ENCODE measurements at places on chromosomes 3 and 15.

GRCh38 chr3:146142757-146143156, 18.2 kb downstream of the PLOD2 start:
- no peak for DNase-seq

DNA sequence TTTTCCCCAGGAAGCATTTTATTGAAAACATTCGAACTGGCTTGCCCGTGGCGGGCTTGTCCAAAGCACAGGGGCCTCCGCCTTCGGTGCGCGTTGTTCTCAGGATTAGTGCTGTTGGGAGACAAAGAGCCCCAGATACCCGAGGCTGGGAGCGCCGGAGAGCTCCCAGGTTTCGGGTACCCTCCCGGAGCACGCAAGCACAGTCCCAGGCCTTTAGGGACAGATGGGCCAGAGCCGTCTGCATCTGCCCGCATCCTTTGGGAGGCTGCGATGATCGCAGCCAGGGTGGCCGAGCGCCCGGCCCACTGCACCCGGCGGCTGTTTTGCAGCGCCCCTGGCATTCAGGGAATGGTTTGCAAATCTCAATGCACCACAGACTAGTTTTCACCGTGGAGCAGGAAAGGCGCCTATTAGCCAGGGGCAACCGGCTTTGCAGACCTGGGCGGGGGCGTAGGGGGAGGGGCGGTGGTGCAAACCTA, 5.0 kb upstream of the FEZF2 start:
- no peak for DNase-seq

GRCh38 chr3:127953091-127954035, 38.3 kb downstream of the KBTBD12 start:
- DNase-seq: no peak

DNA sequence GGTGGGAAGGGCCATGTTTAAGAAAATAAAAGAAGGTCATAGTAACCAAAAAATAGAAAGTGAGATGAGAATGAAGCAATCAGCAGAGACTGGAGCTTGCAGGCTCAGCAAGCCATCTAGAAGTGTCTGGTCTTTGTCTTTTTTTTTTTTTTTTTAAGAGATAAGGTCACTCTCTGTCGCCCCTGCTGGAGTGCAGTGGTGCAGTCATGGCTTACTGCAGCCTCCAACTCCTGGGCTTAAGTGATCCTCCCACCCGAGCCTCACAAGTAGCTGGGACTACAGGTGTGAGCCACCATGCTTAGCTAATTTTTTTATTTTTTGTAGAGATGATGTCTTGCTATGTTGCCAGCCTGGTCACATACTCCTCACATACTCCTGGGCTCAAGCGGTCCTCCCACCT, 36.2 kb downstream of the GXYLT2 start:
- peak; percentile 13 for DNase-seq

DNA sequence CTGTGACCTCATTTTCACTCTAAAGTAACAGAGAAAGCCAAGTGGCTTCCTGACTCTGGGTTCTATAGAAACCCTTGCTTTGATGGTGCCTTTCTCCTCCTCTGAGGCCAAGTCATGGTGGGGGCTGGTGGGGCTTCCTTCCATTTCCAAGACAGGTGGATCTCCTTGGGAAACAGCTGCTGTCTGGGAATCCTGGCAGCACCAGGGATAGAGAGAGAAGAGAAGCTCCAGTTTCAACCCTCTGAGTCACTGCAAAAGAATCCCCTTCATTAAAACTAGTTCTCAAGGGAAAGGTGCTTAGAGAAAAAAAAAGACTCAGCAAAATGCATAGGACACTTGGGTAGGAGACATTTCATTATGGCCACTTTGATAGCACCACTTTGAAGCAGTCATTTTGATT, 614.4 kb downstream of the FHIT start:
- no peak for DNase-seq

DNA sequence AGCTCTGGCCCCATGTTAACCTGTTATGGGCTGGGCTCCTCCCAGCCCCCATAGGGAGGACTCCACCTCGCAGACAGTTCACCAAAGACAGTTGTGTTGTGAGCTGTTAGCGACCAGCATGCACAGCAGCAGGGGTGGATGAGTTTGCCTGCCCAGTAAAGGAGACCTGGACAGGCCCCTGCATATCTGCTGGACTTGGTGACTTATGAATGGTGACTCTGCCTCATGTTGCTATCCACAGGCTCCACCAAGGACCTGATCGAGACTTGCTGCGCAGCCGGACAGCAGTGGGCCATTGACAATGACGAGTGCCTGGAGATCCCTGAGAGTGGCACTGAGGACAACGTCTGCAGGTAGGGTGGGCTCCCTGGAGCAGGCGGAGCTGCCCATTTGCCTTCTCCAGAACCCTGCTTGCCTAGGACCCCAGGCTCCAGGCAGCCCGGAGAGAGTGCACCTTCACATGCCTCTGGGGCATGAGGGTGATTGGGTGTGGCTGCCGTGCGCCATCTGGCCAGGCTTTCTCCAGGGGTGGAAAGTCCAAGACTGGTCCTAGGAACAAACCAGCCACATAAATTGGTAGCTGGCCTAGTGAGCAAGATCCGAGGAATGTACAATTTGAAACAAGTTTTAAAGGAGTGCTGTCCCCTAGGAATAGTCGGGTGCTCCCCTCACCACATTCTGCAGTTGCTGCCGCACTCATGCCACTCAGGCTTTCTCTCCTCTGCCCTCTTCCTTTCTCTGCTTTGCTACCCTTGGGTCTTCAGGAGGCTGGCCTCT, 59.1 kb downstream of the FBLN2 start:
- no peak for DNase-seq

DNA sequence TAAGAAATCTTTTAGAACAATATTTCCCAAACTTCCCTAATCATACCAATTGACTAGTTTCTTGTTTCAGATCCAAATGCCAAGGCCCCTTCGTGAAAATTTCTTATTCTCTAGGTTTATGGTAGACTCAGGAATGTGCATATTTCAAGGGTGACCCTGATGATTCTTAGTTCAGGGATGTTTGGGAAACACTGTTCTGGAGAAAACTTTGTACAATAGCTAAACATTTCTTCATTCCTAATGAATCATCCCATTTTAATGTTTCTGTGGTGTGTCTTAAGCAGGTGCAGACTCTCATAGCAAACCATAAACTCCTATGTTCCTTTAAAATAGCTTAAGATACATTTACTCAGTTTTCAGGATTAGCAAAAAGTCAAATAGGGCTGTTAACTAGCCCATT, 314.5 kb downstream of the TIGIT start:
- DNase-seq: no peak

DNA sequence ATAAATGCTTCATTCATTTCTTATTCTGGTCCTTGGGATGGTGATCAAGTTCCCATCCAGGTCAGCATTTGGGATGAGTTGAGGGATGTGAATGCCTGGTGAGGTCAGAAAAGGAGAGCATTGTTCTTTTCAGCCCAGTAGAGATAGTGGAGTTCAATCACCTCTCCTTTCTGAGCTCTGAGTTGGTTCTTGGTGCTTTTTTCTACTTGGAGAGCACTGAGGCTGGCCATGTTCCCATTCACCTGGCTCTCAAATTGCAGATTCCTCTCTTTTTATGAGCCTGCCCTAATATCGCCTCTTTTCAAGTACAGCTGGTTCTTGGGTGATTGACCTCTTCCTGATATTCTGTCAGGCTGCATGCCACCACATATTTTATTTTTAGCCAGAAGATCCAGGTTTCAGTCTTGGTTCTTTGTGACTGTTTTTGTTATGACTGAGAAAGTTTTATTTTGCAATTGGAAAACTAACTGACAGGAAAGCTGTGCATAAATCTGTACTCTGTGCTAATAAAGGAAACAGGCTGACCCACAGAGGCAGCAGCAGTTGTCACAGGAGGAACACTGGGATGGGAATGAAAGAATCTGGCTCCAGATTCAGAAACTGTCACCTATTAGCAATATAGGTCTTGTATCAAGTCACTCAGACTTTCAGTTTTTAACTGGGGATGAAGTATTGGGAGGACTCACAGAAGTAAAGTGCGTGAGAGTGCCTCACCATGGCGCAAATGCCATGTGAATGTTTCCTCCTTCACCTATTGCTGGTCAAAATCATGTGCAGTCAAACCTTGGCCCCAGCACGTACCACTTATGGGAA, 10.7 kb downstream of the AQP9 start:
- DNase-seq: no peak

GRCh38 chr3:113896930-113897329, 50.9 kb upstream of the ZDHHC23 start:
- DNase-seq: no peak

- no peak for DNase-seq
Measured at GRCh38 chr3:124791142-124791541, 60.9 kb downstream of the UMPS start.

- no peak for DNase-seq
Measured at GRCh38 chr15:71573599-71573998, 236.8 kb upstream of the NR2E3 start.

GRCh38 chr3:133124511-133124910, 86.3 kb downstream of the TMEM108 start:
- no peak for DNase-seq

All from activated CD4-positive, alpha-beta memory T cell treated with anti-CD3 and anti-CD28 coated beads for 36 hours (primary cell).